Chondrocyte (in vitro differentiated cells): ENCODE measurements at places on chromosomes 12 and 14. TPM values are rescaled to one million over a fixed set of nuclear protein-coding genes. Genes with fewer than 3 reads are reported as not detected.

GRCh38 chr12:20657496-20657895, 37.6 kb upstream of the SLCO1C1 start:
- H3K27ac ChIP-seq = no peak overlapping the region
- H3K4me3 ChIP-seq = no peak overlapping the region
- no peaks in the 10 kb centered on the region for H3K27me3 ChIP-seq
- DNase-seq = no peak
- no peaks in the 10 kb centered on the region for H3K4me1 ChIP-seq

- peaks cover 42% of the 10 kb centered on the region for H3K27me3 ChIP-seq
- H3K4me3 ChIP-seq = no peak overlapping the region
- no peaks in the 10 kb centered on the region for H3K36me3 ChIP-seq
- no peaks in the 10 kb centered on the region for H3K4me1 ChIP-seq
Observed at GRCh38 chr14:55248411-55248810, 22.8 kb upstream of the FBXO34 start.

DNA sequence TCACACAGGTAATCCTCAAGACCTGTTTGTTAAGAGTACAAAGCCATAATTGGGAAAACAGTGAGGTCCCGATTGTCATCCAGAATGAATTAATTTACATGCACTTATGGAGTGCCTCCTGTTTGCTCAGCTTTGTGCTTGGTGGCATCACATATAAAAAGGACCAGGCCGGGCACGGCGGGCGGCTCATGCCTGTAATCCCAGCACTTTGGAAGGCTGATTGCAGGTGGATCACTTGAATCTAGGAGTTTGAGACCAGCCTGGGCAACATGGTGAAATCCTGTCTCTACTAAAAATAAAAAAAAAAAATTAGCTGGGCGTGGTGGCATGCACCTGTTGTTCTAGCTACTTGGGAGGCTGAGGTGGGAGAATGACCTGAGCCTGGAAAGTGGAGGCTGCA, 247.4 kb downstream of the CACNA1C start:
- H3K36me3 ChIP-seq = peaks cover 2% of the 10 kb centered on the region
- no peak for DNase-seq
- peak overlapping the region; percentile 45 for H3K27ac ChIP-seq
- no peak overlapping the region for H3K4me3 ChIP-seq

Gene OR10G3
- not detected in 3 replicates for total RNA-seq

Gene RTN1
- total RNA-seq = 0.32 to 0.44 TPM (median 0.34 TPM) in 3 replicates

Gene CCDC184
- 0.22 to 0.56 TPM (median 0.47 TPM) in 3 replicates for total RNA-seq

DNA sequence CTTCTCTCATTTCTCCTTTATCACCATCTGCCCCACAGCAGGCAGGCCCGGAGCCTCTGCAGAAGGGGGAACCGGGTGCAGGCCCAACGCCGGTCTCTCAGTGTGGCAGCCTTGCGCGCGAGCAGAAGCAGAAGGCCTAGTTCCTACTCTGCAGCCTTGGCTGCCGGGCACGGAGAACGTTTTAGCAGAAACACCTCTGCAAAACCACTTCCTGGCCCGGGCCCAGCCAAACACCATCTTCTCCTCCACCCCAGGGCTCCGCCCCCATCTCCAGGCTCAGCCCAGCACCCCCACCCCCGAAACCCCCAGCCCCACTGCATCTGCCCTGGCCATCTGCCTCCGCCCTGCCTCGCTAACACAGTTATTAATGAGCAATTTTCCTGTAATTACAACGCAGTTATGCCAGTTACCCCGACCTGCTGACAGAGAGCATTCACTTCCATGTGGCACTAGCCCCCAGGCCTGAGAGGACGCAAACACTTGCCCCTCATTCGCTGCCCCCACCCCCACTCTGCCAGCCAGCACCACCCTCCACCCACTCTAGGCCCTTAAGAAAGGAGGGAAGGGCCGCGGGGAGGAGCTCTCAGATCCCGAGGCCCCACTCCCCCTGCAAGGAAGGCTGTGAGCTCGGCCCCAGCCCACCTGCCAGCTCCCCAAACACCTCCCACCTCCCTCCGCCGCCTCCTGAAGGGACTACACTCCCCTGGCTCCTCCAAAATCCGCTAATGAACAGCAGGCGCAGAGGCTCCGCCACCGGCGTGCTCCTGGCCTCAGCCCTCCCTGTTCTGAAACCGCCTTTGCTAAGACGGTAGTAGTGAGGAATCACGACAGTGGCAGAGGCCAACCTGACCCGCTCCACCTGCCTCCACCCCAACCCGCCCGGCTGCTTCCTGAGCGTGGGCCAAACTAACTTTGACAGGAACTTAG, 44.7 kb upstream of the FBRSL1 start:
- H3K36me3 ChIP-seq = no peaks in the 10 kb centered on the region
- no peak overlapping the region for H3K4me3 ChIP-seq
- H3K27ac ChIP-seq = no peak overlapping the region
- peaks cover 29% of the 10 kb centered on the region for H3K27me3 ChIP-seq
- no peak for DNase-seq
- no peaks in the 10 kb centered on the region for H3K4me1 ChIP-seq

Gene CNTN1
- 1.6 to 4.1 TPM (median 1.8 TPM) in 3 replicates for total RNA-seq

DNA sequence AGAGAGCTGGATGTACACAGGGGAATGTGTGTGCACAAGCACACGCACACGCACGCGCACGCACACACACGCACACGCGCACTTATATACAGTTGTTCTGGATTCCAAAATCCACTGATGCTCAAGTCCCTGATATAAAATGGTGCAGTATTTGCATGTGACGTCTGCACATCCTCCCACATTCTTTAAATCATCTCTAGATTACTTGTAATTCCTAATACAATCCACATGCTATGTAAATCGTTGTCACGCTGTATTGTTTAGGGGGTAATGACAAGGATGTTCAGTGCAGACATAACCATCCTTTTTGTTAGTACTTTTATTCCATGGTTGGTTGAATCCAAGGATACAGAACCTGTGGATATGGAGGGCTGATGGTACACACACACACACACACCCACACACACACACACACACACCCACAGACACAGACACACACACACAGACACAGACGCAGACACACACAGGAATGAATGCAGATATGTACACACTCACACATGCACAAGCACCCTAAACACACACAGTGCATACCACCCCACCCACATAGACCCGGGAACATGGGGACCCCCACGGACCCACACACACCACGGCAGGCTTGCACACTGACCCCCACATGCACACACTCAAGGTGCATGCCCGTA, 188.5 kb upstream of the PRMT8 start:
- peaks cover 23% of the 10 kb centered on the region for H3K4me1 ChIP-seq
- H3K27me3 ChIP-seq = peaks cover 14% of the 10 kb centered on the region
- no peak for DNase-seq
- no peak overlapping the region for H3K4me3 ChIP-seq
- no peaks in the 10 kb centered on the region for H3K36me3 ChIP-seq

DNA sequence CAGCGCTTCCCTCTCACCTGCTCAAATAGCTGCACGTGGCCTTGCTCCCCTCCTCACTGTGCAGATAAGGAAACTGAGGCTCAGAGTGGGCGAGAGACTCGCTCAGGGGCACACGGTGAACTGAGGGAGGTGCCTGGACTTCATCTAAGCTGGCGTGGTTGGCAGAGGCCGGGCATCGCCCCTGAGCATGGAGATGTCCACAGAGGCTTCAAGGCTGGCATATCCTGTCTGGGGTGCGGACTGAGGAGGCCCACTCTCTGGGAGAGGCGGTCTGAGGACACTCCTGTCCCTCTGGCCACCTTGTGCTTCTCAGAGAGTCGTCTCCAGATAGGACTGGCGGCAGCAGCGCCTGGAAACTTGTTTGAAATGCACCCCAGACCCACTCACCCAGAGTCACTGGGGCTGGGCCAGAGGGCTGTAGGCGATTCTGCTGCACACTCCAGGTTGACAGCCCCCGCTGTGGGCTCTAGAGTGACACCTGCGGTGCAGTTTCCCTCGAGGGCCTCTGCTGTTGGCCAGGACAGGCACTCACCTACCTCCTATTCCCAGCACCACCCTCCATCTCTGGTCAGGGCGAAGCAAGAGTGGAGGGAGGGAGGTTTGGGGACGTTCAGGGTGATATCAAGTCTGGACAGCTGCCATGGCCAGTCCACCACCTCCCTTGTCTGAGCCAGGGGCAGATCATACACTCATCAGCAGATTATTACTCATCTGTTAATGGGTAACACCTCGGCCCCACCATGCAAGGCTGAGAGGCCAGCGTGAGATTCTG, 11.2 kb upstream of the LBHD2 start:
- H3K27me3 ChIP-seq = no peaks in the 10 kb centered on the region
- DNase-seq = peak; percentile 91
- peaks cover 14% of the 10 kb centered on the region for H3K4me1 ChIP-seq
- H3K4me3 ChIP-seq = no peak overlapping the region
- peak overlapping the region; percentile 69 for H3K27ac ChIP-seq

Gene KDM5A
- total RNA-seq = 55.2 to 69.0 TPM (median 65.0 TPM) in 3 replicates

DNA sequence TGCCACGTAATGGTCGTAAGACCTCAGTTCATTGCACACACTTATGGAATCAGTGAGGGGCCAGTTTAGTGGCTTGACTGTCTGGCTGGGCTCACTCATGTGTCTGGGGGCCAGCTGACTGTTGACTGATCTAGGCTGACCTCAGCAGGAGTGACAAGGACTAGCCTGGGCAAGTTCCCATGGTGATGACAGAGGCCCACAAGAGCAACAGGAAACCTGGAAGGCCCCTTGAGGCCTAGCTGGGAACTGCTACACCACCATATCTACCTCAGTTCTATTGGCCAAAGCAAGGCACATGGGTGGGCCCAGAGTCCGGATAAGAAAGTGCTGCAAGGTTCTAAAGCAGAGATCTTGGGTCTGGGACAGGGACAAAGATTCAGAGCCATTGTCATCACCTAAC, 21.3 kb upstream of the RFLNA start:
- peaks cover 14% of the 10 kb centered on the region for H3K27me3 ChIP-seq
- H3K4me3 ChIP-seq = no peak overlapping the region
- peaks cover 3% of the 10 kb centered on the region for H3K36me3 ChIP-seq
- H3K4me1 ChIP-seq = peaks cover 3% of the 10 kb centered on the region
- no peak overlapping the region for H3K27ac ChIP-seq

- no peak overlapping the region for H3K4me3 ChIP-seq
- H3K27me3 ChIP-seq = no peaks in the 10 kb centered on the region
- H3K4me1 ChIP-seq = peaks cover 12% of the 10 kb centered on the region
- H3K36me3 ChIP-seq = peaks cover 1% of the 10 kb centered on the region
Observed at GRCh38 chr12:2396448-2396871, 343.7 kb downstream of the CACNA1C start.

DNA sequence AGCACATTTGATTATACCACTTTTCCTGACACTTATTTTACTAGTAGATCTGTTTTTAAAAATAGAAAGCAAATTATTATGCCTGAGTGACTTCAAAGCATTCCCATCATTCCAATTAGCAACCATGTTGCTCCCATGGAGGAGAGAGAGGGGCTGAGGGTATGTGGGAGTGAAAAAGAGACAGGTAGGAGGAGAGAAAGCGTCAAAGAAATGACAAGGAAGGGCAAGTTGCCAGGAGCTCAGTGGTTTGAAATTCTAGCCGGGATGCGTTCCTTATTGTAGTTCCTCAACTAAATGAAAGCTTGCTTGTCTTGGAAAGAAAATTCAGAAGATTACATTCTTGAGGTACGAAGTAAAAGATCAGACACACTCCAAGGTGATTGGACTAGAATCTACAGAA, 92.4 kb upstream of the PKP2 start:
- no peaks in the 10 kb centered on the region for H3K36me3 ChIP-seq
- H3K27ac ChIP-seq = no peak overlapping the region
- no peak overlapping the region for H3K4me3 ChIP-seq
- peaks cover 6% of the 10 kb centered on the region for H3K27me3 ChIP-seq
- no peaks in the 10 kb centered on the region for H3K4me1 ChIP-seq
- no peak for DNase-seq

Gene PTPRO
- total RNA-seq = 3.0 to 3.9 TPM (median 3.1 TPM) in 3 replicates

Gene KLRF1
- total RNA-seq = not detected in 3 replicates

Gene PRKD1
- total RNA-seq = 10.1 to 14.5 TPM (median 11.1 TPM) in 3 replicates

DNA sequence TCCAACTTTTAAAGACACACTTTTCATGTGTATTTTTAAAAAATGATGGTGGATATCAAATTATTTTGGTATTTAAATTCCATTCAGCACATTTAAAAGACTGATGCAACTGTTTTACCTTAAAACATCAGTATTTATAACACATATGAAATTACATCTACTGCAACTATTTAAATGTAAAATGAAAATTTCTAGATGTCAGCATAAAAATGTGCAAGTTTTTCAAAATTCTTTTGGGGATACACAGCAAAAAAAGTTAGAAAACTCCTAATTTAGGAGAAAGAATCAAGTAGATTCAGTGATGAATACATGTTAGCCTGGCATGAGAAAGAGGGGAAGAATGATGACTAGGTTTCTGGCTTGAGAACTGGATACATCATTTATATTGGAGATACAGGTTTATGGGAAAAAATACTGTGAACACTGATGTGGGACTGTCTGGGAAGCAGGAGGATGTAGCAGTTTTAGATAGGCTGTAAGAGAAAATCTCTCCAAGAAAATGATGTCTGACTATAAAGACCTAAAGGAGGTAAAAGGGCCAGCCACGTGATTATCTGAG, 9.2 kb downstream of the SOS2 start:
- H3K4me1 ChIP-seq = peaks cover 62% of the 10 kb centered on the region
- H3K27ac ChIP-seq = peak overlapping the region; percentile 67
- no peak for DNase-seq
- H3K36me3 ChIP-seq = no peaks in the 10 kb centered on the region
- H3K27me3 ChIP-seq = no peaks in the 10 kb centered on the region

- H3K4me3 ChIP-seq = peak overlapping the region; percentile 90
- H3K27ac ChIP-seq = peak overlapping the region; percentile 98
- peaks cover 15% of the 10 kb centered on the region for H3K36me3 ChIP-seq
- no peaks in the 10 kb centered on the region for H3K27me3 ChIP-seq
- peak; percentile 94 for DNase-seq
Observed at GRCh38 chr14:21070610-21071224, 613 bp downstream of the ARHGEF40 start.

- peaks cover 5% of the 10 kb centered on the region for H3K27me3 ChIP-seq
- peak within 1 kb of the TSS; percentile 87 for H3K4me3 ChIP-seq
- DNase-seq = peak; percentile 100
- H3K27ac ChIP-seq = peak within 1 kb of the TSS; percentile 98
- peaks cover 8% of the 10 kb centered on the region for H3K36me3 ChIP-seq
- peaks cover 39% of the 10 kb centered on the region for H3K4me1 ChIP-seq
Observed at GRCh38 chr12:71754461-71755145, at the start of gene RAB21. RAB21 (plus strand) TSS chr12:71754863; CDS start chr12:71755130, 267 bp downstream.

GRCh38 chr12:104677441-104678089, 220.8 kb downstream of the CHST11 start:
- H3K36me3 ChIP-seq = no peaks in the 10 kb centered on the region
- H3K27me3 ChIP-seq = no peaks in the 10 kb centered on the region
- DNase-seq = no peak
- H3K27ac ChIP-seq = no peak overlapping the region
- peaks cover 13% of the 10 kb centered on the region for H3K4me1 ChIP-seq

Gene LMNTD1
- 0.75 TPM in 1 of 3 replicates, not detected in the others for total RNA-seq

Gene KRT78
- not detected in 3 replicates for total RNA-seq

GRCh38 chr12:110067531-110067930, 19.2 kb upstream of the C12orf76 start:
- H3K27ac ChIP-seq = no peak overlapping the region
- no peak overlapping the region for H3K4me3 ChIP-seq
- peak; percentile 47 for DNase-seq

DNA sequence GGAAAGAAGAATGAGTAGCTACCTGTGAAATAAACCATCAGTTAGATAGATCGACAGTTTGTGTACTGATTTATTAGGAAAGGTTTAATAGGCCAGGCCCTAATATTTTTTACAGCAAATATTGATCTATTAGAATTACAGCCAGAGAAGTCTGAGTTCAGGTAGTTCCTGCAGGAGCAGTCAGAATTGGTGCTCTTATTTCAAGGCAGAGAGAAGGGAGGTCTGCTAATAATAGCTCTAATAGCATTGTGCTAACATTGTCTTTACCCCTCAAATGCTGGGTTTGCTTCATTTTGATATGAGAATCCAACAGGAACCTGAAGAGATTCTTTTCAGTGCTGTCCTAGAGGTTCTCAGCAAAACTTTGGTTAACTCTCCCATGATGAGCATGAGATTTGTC, 343.8 kb upstream of the NAV3 start:
- peaks cover 8% of the 10 kb centered on the region for H3K4me1 ChIP-seq
- no peaks in the 10 kb centered on the region for H3K36me3 ChIP-seq
- H3K27me3 ChIP-seq = peaks cover 15% of the 10 kb centered on the region
- DNase-seq = no peak
- H3K27ac ChIP-seq = no peak overlapping the region
